CD4-positive, alpha-beta T cell treated with Interleukin-4 for 4 hours (primary cell): ENCODE measurements at places on chromosomes 2 and 18.

DNA sequence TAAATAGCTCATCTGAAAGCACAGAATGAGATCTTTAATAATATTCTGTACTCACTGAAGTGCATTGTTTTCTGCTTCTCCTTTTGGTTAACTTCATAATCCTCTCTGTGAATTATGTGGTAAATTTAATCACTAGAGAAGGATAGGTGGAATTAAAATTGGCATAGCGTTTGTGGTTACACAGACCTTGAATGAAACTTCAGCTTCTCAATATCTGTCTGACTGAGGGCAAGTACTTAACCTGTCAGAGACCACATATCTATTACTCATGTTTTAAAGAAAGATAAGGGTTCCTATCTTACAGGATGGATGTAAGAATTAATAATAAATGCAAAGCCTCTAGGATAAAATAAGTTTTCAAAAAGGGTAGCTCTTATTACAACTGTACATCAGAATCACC, 861.8 kb downstream of the TRIB2 start:
- DNase-seq, result no peak

DNA sequence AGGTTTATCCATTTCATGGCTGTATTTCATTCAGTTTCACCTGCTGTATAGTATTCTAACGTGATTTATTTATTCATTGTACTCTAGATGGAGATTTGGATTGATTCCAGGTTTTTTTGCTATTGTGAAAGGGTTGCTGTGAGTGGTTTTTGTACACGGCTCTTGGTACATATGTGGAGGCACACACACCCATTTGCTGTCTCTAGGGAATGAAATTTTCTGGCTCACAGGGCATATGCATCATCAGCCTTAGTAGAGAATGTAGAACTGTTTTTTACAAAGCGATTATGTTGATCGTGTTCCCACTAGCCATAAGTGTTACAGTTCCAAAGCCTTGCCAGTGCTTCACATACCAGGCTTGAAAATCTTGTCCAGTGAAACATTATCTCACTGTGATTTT, 5.1 kb downstream of the SPTBN1 start:
- DNase-seq, result no peak

- DNase-seq, result no peak
These were observed 23.7 kb downstream of the ACMSD start for GRCh38 chr2:134862069-134862468.

DNA sequence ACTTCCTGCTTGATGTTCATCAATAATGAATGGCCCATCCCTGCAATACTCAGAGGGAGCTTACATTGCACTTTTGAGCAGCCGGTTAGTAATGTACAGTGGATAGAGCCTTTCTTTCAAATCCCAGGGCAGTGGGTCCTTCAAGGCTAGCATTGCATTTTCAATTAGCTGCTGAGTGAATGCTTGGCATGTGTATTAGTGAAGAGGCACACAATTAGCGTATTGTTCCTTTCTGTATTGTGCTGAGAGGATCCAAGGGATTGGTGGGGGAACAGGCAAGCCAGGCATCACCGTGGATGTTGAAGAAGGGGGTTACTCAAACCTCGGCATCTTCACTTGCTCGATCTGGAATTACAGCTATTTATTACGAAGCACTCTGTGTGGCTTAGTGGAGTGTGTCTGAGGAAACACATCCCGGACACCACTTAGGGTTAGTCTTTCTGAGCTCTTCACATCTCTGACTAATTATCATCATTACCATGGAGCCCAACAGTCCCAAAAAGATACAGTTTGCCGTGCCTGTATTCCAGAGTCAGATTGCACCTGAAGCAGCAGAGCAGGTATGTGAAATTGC, at the start of gene PPP1R1C:
PPP1R1C (plus strand) TSS at position 222 of the 574 bp plus-strand sequence; CDS start at position 480, 258 bp downstream.
- no peak for DNase-seq

DNA sequence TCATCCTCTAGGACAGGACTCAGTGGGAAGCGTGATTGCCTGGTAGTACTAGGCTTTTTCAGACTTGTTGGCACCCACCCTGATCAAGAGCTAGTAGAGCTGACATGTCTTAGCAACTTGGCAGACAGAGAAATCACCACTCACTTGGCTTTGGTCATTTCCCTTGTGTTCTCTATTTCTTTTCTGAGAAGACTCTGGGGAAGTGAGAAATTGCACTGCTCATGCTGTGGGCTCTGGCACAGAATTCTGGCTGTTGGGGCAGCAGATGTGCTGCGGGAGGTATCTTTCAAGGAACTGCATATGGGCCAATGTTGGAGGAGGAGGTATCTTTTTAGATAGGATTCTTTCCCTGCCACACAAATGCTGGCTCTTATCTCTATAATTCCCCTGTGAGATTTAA, 529.1 kb upstream of the MEX3C start:
- DNase-seq, result no peak

DNA sequence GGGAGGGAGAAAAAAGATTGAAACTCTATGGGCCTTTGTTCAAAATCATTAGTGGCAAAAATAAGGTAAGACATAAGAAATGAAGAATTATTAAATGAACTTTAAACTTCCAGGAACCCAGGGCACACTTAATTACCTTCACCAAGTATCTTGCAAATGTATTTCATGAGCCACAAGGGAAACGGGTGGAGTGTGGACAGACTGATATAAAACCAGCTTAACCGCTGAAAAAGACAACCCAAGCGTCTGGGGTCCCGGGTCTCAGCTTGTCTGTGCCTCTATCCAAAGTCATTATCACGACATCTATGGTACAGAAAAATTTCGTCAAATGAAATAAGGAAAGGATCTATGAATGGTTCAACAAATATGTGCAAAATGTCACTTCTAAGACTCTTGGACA, 13.9 kb upstream of the MBOAT2 start:
- no peak for DNase-seq

DNA sequence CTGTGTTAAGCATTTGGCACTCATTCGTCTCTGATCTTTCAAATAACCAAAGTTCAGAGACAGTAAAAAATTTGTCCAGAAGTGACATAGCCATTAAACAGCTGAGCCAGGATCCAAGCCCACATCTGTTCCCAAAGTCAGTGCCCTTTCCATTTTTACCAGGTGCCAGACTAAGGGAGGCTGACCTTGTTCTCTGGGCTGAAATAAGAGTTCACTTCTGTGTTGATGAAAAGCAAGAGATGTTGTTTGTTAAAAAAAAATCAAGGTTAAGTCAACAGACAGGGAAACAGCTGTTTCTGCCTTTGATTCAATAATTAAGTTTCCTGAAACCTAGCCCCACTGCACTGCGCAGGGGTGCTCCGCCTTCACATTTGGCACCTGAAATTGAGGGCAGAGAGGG, 117.1 kb downstream of the PRKRA start:
- no peak for DNase-seq

DNA sequence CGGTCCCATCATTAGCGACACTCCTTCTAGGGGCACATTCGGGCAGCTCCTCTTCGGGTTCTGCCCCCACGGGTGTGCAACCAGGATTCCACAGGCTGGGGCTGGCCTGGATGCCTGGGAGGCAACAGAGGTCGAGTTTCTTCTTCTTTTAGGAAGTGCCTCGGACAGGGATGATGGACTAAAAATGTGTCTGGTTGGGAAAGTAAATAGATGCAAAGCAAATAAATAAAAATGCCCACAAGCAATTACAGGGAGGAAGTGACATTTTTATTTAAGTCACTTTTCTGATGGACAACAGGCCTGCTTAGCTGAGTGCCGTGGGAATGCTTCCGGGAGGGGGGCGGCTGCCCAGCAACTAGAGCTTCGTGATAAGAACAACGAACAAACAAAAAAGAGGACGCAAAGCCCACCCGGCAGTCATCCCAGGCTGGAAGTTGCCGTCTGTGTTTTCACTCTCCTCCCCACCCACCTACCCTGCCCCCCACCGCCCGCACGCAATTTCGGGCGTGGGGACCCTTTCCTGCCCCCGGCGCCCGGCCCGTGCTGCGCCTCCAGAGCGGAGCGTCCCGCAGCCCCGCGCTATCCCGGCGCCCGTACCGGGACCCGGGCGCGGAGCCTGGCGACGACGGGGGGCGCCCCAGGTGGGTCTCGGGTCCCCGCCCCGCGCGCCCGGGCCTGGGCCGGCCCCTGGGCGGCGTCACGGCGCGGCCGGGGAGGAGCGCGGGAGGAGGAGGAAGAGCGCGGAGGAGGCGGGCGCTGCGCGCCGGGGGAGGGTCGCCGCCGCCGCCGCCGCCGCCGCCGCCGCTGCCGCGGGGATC, 412 bp upstream of the NCK2 start:
- DNase-seq, result peak; percentile 41

- DNase-seq, result no peak
These were observed 12.3 kb upstream of the PLEK start for GRCh38 chr2:68352651-68353391.

- no peak for DNase-seq
These were observed 15.7 kb downstream of the PLEKHB2 start for GRCh38 chr2:131120815-131121317.

GRCh38 chr18:72985686-72986085, 117.9 kb upstream of the NETO1 start:
- DNase-seq, result no peak

- peak; percentile 8 for DNase-seq
These were observed 11.5 kb upstream of the KYNU start for GRCh38 chr2:142865924-142866323.

GRCh38 chr2:57146951-57147350, 899.7 kb upstream of the VRK2 start:
- DNase-seq, result no peak

DNA sequence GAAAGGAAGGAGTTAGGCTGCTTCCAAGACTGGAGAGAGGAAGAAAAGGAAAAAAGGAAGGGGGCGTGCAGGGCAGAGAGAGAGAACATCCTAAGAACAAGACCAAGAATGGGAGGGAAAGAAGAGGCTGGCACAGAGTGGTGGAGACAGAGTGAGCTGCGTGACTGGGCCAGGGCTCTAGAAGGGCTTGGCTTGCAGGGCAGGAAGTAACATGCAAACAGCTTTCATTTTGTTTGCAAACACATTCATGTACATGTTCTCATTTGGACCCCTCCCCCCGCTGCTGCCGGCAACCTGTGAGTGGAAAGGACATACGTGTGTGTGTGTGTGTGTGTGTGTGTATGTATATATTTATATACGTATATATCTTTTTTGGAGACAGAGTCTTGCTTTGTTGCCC, 46.8 kb upstream of the DNMT3A start:
- no peak for DNase-seq

- no peak for DNase-seq
These were observed 145.0 kb downstream of the DAW1 start for GRCh38 chr2:228016402-228016801.

- no peak for DNase-seq
These were observed 488 bp upstream of the RHOB start for GRCh38 chr2:20446255-20446916.

DNA sequence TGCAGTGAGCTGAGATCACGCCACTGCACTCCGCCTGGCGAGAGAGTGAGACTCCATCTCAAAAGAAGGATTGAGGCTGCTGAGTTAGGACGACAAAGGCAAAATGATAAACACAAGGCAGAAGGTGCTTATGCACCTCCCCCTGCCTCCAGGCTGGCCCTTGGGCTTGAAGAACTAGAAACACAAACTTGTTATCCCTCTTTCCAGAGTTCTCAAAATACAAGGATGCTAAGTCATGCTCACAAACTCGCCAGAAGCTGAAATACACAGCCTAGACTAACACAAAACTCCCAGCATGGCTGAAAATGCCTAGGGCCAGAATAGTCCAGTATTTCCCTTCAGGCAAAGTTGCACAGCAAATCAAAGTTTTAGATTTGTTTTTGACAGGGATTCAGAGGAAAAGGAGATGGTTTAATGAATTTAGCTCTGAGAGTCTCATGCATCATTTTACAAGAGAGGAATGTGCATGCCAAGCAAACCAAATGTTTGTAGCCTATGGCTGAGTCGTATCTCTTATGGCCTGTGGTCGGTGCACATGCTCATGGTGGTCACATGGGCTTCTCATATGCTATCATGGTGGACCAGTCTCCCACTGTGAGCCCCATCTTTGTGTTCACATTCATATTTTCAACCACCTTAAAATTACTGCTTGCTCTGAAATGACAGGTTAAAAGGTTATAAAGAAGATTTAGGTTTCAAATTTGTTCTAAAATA, 16.2 kb upstream of the MREG start:
- DNase-seq, result no peak

GRCh38 chr2:13666582-13667414, 950.1 kb downstream of the TRIB2 start:
- no peak for DNase-seq

GRCh38 chr2:28637066-28638047, 114.3 kb upstream of the PPP1CB start:
- no peak for DNase-seq

DNA sequence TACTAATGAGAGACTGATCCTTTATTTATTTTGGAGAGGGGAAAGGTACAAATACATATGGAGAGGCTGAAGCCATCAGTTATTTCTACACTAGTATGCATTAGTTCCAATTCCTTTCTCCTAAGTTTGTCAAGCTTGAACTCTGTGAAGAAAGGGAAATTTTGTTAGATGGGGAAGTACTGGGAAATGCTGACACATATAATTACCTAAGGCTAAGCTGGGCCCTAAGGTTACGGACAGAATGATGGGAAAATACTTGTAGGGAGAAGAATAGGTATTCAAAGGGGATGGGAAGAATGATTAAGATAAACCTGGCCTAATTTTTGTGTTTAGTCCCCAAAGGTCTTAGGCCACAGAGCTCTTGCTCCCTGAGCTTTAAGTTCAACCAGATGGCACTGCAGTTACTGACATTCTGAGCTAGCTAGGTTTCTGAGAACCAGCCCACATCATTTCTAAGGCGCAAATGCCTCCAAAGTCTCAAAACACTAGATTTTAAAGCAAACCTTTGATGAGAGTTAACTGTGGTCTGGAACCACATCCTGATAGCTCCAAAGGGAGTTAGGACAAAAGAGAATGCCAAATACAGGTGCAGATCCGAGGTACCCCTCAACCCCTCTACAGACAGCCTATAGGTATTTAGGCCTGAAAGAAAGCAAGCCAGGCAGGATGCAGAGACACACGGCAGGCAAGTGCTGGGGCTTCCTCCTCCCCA, 2.7 kb downstream of the TMEM163 start:
- DNase-seq, result no peak

DNA sequence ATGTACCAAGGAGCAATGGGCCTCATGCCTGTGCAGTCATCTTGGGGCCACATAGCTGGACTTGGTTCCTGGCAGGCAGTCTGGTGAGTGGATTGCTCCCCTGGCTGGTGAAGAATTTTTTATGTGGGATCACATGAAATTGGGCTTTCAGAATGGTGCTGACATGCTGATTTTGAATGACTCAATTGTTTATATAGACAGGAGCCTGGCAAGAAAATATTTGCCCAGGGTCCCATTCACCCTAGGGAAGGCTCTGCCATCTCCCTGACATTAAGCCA, 266.9 kb downstream of the DYSF start:
- DNase-seq, result no peak
